Karpas-422 (cell line): ENCODE measurements at places on chromosomes 16 and 17. TPM values are rescaled to one million over a fixed set of nuclear protein-coding genes. Genes with fewer than 3 reads are reported as not detected.

- DNase-seq, result no peak
Observed at GRCh38 chr16:56462064-56462796, 10.9 kb downstream of the OGFOD1 start.

GRCh38 chr16:9135797-9136196 lies 44.4 kb downstream of the HAPSTR1 start:
- DNase-seq, result no peak

DNA sequence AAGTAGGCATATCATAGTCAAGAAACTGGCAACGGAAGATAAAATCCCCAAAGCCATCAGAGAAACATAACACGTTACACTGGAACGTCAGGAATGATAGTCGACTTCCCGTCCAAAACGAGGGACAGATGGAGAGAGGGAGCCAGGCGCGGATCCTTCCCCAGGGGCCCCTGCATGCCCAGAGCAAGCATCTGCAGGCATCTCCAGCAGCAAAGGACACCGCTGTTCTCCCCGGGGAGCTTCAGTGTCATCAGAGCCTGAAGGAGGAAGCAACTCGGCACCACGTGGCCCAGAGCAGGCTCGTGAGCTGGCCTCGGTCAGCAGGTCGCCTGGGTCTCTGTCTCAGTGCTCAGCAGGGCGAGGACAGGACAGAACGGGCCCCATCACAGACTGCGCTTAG lies 50.1 kb downstream of the LMF1 start:
- peak; percentile 61 for DNase-seq

DNA sequence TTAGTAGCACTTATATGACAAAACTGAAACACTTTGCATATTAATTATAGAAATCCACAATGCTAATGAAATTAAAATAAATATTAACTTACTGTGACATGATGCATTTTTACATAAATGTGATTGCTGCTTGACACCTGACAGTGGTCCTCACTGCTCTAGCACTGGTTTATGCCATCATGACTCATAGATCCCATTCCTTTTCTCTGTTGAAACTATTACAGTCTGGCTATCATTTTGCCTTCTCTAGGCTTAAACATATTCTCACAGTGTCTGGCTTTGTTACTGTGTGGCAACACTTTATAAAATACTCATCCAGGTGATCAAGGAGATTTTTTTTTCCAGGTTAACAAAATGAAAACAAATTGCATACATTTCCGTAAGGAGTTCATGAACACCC lies 108.0 kb downstream of the MRTFB start:
- no peak for DNase-seq

DNA sequence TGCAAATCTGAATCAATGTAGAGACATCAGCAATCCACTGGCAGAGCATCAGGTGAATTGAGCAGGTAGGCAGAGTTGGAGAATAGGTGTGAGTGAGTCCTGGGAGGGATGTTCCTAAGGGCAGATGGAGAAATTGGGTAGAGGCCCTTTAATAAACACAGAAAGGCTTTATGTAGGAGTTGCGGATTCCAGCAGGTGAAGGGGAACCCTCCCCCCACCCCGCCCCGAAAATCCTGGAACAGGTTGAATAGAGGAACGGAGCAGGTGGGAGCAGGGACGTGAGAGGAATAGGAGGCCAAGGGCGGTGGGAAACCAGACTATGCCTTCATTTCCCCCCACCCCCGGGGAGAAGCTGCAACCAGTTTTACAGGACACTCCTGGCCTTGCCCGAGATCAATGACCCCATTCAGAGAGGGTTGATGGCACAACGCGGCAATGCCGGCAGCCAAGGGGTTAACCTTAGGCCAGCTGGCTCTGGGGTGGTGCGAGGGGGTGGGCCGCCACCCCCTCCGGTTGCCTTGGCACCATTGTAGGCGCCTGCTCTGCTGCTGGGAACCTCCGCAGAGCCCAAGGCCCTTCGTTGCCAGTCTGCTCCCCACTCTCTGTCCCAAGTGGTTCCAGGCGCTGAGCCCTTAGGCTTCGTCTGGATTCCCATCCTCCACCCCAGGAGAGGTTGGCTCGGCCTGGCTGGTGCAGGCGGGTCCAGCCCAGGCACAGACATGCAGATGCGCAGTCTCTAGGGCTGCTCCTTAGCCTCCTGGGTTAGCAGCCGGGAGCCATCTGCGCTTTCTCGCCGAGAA lies 814 bp upstream of the RUNDC3A start:
- DNase-seq, result no peak

DNA sequence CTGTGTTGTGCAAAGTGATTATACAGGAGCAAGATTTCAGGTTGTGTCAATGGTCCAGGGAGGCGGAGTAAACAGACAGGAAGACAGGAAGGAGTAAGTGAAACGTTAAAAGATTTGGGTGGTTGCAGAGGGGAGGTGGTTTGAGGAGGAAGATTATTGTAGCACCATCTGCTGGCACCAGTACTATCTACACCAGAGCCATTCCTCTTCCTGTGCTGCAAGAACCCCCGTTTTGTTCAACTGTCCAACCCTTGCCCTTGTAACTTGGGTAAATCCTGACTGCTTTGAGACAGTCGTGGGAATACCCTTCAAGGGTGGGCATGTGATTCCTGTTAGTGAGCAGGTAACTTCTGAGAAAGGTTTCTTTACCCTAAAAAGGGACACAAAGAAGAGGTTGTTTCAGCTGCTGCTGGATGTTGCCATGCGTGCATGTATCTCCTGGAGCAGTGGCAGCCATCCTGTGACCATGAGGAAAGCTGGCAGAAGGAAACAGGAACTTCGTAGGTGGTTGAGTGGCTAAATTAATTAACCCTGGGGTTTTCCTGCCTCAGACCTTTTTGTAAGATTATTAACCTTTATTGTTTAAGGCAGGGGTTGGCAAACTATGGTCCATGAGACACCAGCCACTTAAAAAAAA lies 124.1 kb downstream of the PRKCA start:
- peak; percentile 78 for DNase-seq

DNA sequence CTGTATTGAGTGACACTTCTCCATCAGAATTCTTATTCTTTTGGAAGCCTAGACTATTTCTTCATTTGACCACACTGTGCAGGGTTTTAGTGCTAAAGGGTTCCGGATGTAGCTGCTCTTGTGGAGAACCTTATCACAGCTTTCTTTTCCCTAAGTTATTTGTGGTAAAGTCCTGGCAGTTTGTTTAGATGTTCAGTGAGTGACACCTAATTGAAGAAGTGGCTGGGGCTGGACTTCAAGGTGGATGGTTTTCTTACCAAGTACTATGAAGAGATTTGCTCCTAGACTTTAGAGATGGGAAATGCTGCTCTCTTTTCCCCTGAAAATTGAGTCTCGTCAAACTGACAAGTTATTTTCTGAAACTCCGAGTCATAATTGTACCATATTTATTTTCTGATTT lies 144.0 kb upstream of the TBX2 start:
- DNase-seq, result no peak

UBALD1 gene
- total RNA-seq, result 10.0 and 30.6 TPM in 2 replicates

GRCh38 chr16:84709609-84710008 lies 9.8 kb downstream of the USP10 start:
- DNase-seq, result no peak

DNA sequence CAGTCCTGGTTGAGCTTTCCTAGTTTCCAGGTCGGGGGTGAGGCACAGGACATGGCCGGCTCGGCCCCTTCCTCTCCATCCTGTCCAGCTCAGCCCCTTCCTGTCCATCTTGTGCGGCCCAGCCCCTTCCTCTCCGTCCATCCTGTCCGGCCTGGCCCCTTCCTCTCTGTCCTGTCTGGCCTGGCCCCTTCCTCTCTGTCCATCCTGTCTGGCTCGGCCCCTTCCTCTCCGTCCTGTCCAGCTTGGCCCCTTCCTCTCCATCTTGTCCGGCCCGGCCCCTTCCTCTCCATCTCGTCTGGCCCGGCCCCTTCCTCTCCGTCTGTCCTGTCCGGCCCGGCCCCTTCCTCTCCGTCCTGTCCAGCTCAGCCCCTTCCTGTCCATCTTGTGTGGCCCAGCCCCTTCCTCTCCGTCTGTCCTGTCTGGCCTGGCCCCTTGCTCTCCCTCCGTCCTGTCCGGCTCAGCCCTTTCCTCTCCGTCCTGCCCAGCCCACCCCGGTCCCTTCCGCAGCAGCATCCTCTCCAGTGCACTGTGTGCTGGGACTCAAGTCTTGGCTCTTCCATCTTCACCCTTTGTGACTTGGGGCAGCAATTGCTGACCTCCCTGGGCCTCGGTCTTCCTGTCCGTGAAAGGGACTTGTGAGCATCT lies 5.5 kb upstream of the ZNF750 start:
- DNase-seq, result no peak

PIK3R6 gene
- total RNA-seq, result not detected in 2 replicates
